ENCODE measurements at places on chromosomes 4 and X.

GRCh38 chr4:71288875-71289274, 49.9 kb upstream of the SLC4A4 start:
- no peak for DNase-seq

DNA sequence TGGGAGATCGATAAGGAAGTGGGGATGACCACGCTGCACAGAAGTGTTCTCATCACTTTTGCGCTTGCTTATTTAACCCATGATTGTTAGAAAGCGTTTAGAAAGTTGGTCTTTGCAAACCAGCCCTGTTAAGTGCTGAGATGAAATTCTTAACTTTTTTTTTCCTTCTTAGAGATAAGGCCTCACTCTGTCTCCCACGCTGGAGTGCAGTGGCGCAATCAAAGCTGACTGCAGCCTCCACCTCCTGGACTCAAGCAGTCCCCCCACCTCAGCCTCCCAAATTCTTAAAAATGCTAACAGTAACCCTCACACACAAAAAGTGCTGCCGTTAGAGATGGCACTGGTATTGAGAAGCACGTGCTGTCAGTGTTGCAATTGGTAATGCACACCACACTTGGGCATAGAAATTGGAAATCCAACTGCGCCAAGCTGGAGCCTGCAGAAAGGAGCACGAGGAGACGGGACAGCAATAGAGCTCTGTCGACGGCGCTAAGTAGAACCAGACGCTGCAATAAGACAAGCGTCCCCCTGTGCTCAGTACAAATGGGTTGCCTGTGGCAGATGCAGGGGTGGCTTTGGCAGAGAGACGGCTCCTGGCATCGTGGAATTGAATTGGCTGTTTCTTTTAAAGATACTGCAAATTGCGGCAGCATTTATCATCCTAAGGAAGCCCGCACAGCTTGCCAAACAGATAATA, 113.4 kb downstream of the TBL1X start:
- no peak for DNase-seq

DNA sequence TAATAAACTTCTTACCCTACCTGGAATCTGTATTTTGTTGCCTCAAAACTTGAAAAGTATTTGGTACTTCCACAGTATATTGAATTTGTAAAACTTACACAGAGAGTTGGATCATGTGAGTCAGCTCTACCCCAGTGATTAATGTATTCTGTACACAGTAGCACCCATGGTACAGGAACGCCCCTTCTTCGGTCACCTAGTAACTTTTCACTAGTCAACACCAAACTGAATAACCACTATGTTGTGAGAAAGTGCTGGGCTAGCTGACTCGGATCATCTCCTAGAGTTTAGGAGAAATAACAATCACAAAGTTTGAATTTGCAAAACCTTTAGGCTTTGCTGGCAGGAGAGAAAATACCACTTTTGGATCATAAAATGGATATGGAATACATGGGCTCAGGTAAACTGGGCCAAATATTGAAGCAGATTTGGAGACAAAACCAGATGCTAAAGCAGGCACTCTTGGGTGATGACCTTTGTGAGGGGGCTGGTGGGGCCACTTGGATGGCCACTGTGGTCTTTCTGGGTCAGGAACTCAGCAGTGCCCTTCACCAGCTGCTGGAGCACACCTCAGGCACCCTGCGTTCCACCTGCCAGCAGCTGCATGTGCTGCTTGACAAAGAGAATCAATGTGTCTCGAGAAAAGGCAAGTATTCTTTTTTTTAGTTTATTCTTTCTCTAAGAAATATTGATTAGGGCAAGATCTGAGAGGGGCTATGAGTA, at the start of gene DTHD1:
TSS of gene DTHD1 (plus strand) at position 233 of the 723 bp plus-strand sequence. CDS start at position 376, 143 bp downstream.
- DNase-seq: no peak

DNA sequence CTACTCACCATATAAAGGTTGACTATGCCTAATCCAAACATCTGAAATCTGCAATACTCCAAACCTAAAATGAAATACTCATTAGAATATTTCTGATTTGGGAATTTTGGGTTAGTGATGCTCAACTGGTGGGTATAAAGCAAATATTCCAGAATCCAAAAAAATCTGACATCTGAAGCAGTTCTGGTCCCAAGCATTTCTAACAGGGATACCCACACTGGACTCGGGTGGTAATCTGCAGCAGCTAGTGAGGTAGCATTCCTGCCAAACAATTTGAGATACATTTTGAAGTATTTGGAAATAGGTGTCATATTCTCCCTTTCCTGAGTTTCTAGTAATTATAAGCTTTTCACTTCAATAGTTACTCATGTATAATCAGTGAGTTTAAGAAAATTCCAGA, 49.6 kb upstream of the RPA4 start:
- DNase-seq: no peak

DNA sequence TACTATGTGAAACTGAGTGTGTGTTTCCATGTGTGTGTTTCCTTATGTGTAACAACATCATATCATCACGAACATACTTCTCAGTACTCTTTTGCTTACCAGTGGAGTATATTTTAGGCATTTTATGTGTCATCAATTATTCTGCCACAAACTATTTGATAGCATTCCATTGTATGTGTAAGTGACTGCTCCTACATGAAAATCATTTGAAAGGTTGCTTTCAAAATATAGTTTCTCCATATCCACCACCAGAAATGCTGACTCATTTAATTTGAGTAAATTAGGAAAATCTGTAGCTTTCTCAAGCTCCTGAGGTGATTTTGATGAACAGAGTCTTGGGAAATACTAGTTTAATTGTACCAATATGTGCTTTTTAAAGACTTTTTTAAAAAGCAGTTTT, 376.2 kb downstream of the PCDH18 start:
- DNase-seq: no peak

- no peak for DNase-seq
These were observed 28.1 kb downstream of the SMIM43 start for GRCh38 chr4:121736735-121737351.

GRCh38 chr4:3442959-3443749, 1.4 kb downstream of the HGFAC start:
- peak; percentile 78 for DNase-seq
